Iris pigment epithelial cell (primary cell): ENCODE measurements at places on chromosomes 6 and 20.

- no peak for DNase-seq
Observed at GRCh38 chr6:18820725-18821124, 433.6 kb downstream of the RNF144B start.

DNA sequence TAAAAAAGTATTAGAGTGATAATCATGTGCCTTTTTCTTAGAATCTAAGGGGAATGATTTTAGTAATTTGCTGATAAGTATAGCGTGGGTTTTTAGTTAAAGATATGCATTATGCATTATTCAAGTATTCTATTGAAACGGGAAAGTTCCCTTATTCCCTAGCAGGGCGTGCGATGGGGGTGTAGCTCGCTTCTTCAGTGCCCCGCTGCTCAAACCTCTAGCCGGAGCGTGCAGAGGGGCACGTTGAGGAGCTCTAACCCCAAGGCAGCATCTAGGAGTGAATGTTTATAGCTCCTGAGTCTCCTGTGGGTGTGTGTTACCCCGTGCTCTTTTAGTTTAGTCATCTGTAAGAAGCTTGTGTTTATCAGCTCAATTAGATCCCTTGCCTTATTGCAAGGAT, 1339.5 kb upstream of the MAP3K7 start:
- no peak for DNase-seq

GRCh38 chr6:21556968-21557721, 36.4 kb upstream of the SOX4 start:
- DNase-seq = peak; percentile 12

DNA sequence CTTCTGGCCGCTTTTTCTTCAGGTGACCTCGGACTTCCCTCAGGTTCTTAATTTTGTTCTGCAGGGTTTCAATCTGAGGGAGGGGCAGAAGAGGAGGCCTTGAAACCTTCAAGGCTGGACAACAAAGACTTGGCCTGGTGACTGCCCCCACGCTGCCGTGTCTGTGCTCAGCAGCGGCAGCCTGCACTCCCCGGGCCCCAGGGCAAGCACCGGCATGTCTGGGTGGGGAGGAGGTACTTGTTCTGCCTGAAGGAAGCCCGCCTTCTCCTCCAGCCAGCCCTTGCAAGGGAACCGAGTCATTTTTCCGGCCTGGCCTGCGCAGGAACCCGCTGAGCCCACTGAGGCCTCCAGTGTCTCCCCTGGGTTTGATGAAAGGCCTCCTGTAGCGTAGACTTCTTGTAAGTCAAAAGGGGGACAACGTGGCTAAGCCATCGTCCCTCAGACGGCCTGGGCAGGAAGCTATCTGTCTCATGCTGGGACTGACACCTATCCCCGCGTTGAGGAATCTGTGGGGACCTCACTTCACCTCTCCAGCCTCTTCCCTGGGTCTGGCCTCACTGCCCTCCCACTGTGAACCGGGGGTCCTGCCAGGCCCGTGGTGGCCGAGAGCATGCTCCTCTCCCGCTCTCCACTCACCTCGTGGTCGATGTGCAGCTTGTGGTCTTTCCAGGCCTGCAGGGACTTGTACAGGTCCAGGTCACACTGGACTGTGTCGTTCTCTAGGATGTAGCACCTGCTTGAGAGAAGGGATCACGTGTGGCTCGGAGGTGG, 119.9 kb downstream of the SULF2 start:
- no peak for DNase-seq

DNA sequence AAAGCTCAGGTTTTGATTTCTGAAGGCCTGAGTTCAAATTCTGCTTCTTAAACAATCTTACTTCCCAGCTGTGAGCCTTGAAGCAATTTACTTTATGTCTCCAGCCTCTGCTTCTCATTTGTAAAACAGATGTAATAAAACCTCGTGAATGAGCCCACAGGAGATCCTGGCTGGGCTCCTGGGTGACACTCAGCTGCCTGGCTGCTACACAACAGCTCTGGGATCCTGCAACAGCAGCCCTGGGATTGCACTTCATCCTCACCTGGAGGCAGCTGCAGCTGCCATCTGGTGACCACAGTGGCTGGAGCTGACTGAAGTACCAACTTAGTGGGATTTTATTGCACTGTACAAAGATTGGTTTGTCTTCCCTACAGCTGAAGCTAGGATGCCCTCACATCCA, 98.6 kb downstream of the NDUFAF5 start:
- DNase-seq = no peak

- DNase-seq = no peak
Observed at GRCh38 chr6:131070061-131070460, 7.0 kb upstream of the EPB41L2 start.

DNA sequence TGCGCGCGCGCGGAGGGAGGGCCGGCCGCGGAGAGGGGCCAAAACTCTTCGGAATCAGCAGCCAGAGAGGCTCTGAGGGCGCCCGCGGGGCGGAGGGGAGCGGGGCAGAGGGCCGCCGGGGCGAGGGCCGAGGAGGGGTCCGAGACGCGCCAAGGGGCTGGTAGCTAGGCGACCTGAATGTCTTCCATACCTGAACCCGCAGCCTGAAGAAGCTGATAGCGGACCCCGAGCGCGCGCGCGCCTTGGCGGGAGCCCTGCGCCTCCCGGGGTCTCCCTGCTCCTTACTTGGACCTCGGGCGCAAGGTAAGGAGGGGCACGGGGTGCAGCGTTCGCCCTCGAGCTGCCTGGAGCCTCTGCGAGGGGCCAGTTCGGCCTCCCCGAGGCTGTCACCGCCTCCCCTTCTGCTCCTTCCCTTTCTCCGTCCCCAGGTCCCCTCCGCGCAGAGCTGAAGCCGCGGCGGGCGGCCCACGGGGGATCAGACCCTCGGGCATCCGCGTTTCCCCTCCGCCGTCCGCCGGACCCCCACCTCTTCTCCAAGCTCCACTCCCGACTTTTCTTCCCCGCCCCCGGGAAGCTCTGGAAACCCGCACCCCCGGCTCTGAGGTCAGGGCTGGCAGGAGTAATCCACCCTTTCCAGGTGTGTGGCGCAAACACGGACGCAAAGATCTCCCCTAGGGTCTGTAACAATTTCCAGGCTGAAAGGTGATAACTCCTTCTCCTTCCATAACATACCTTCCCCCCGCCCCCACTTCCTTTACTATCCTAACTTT, 13.1 kb upstream of the DEK start:
- peak; percentile 15 for DNase-seq

- DNase-seq = peak; percentile 32
Observed at GRCh38 chr6:155120034-155120433, 124.9 kb downstream of the TIAM2 start.

- DNase-seq = no peak
Observed at GRCh38 chr6:168683621-168684020, 242.6 kb downstream of the SMOC2 start.

GRCh38 chr6:139010674-139011073, 17.9 kb upstream of the ABRACL start:
- DNase-seq = no peak

GRCh38 chr6:159450815-159451465, 242.1 kb downstream of the SOD2 start:
- peak; percentile 79 for DNase-seq

DNA sequence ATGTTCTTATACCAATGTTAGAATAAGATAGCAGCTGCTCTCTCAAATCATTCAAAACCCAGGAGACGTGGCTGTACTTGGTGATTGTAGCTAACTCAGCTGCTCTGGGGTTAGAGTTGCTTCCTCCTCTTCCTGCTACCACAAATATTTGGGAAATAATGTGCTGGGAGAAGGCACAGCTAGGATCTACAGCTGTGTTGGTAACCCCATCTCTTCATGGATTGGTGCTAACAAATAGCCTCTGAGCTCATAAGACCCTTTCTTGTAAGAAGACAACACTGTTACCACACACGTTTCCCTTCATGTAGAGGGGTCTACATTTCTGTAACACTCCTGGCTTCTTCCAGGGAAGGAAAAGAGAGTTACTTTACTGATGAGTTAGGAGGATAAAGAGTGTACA, 911.0 kb upstream of the CITED2 start:
- DNase-seq = no peak

GRCh38 chr20:59748619-59749191, 144.4 kb downstream of the PHACTR3 start:
- DNase-seq = no peak

- DNase-seq = no peak
Observed at GRCh38 chr6:70700922-70701876, 33.5 kb downstream of the SMAP1 start.

DNA sequence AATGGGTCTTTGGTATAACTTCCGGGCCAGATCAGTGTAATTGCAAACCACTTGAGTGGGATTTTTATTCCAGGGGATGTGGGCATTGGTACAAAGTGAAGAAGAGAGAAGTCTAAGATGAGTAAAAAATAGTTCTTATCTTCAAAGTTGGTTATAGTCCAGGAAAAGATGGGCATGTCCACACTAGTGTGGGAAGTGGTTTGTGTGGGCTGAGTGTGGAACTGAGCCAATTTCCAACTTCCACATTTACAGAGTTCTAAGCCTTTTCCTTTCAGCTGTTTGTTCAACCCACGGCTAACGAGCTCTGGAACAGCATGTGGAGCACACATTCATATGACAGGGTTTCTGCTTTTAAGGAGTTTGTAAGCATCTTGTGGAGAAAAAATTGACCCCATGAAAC, 72.3 kb upstream of the IFNGR1 start:
- DNase-seq = peak; percentile 65

DNA sequence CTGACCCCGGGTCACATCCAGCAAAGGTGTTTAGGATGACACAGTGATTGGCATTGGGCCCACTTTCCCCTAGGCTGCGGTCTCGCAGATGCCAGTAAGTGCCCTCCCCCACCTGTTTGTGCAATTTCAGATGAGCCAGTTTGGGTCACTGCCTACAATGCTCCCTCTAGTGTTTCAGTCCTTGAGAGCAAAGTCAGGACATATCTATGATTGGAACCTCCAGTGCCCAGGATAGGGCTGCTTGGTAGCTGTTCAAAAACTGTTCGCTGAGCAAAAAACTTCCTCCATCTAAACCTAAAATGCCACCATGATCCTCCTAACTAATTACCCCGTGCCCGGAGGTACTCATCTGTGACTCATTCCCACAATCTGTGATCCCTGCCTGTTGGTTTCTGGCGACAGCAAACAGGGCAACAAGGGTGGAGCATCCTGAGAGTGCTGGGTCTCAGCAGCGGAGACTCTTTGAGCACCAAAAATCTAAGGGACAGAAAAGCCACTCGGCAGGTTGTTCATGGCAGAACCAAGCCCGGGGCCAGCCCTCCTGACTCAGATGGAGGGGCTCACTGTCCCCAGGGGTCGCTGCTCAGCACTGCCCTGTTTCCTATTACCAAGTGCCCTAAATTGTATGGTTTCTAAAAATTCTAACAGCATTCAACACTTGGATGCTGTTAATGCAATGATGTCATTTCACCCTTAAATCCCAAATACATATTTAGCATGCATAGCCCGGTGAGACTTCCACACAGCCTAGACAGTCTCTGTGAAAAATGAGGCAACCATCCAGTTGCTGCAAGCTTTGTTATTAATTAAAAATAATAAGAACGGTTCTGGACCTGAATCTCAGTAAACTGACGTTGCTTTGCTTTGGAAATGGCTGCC, 5.0 kb downstream of the VSX1 start:
- DNase-seq = peak; percentile 18

- no peak for DNase-seq
Observed at GRCh38 chr6:57048577-57048976, 2.1 kb downstream of the KIAA1586 start.

- peak; percentile 40 for DNase-seq
Observed at GRCh38 chr6:105363100-105363754, 39.7 kb downstream of the PREP start.

- no peak for DNase-seq
Observed at GRCh38 chr6:151440930-151441329, 11.0 kb downstream of the RMND1 start.

DNA sequence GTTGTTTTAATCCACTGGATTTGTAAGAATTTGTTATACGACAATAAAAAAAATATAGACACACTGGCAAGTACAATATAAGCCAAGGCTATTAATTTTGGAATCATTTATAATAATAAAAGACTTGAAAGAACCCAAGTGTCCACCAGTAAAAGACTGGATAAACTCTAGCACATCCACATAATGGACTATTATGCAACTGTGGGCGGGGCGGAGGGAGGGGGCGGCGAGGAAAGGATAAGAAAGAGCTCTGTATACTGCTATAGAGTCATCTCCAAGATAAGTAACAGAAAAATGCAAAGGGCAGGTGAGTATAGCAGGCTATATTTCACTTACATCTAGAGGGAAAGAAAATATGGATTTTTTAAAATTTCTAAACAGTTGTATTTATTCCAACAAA, 123.3 kb downstream of the TBC1D32 start:
- DNase-seq = no peak

DNA sequence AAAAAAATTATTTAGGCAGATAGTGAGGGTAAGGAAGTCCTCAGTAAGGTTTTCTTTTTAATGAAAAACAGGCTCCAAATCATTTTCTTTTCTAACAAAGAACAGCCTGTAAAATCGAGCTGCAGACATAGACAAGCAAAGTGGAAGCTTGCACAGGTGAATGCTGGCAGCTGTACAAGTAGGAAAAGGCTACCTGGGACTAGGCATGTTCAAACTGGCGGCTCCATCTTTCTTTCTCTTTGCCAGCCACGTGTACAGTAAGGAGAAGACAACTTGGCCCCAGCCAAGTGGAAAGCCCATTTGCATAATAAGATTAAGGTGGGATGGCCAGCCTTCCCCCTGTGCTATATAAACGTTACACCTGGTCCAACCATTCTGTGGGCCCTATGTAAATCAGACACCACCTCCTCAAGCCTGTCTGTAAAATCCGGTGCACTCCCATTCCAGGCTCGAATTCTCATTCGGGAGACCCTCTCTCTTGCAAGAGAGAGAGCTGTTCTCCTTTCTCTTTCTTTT, 27.0 kb upstream of the SLC2A12 start:
- no peak for DNase-seq

DNA sequence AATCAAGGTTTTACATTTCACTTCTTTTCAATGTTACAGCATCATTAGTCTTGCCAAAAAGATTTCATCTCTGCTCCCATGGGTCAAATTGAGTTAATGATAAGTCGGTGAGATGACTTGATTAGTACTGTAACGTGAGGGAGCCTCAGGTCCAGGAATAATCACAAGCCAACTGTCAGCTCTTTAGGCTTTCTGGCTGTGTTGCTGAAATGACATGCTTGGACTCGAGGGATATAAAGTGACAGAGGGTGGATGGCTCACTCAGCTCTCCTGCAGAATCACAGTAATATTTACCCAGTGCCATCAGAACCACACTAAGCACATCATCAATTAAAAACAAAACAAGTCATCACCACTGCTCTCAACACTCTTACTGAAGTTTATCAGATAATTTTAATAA, 196.2 kb upstream of the THEMIS start:
- no peak for DNase-seq

GRCh38 chr20:20233041-20233514, 134.8 kb upstream of the INSM1 start:
- DNase-seq = no peak

- no peak for DNase-seq
Observed at GRCh38 chr20:9457136-9457535, 57.3 kb upstream of the LAMP5 start.

DNA sequence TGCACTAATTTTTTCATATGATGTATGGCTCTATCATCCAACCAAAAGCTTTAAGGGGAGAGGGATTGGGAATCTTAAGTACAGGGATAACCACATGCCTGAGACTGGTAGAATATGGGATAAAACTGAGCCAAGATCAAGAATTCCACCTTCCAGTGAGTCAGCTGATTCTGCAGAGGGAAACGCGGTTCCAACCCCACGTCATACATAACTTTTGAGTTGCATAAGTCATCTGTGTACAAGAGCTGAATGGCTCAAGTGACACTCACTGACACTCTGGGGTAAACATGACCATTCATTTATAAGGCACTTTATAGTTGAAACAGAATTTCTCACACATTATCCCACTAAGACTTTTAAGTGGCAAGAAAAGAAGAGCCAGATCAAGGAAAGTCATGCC, 16.4 kb downstream of the TRIM27 start:
- DNase-seq = peak; percentile 91

GRCh38 chr20:8161264-8162071, 29.4 kb downstream of the PLCB1 start:
- DNase-seq = peak; percentile 60
